ENCODE measurements at places on chromosomes 11 and 22. TPM values are rescaled to one million over a fixed set of nuclear protein-coding genes. Genes with fewer than 3 reads are reported as not detected.

GRCh38 chr11:8693010-8693551 is 10.5 kb downstream of the RPL27A start:
- no peaks in the 10 kb centered on the region for H3K27me3 ChIP-seq
- no peak overlapping the region for H3K4me3 ChIP-seq
- peaks cover 15% of the 10 kb centered on the region for H3K4me1 ChIP-seq
- H3K36me3 ChIP-seq = peaks cover 37% of the 10 kb centered on the region
- no peak overlapping the region for H3K27ac ChIP-seq

GRCh38 chr11:44699497-44700408 is 27.0 kb upstream of the TSPAN18 start:
- peaks cover 10% of the 10 kb centered on the region for H3K4me1 ChIP-seq
- no peak overlapping the region for H3K27ac ChIP-seq
- H3K27me3 ChIP-seq = peaks cover 16% of the 10 kb centered on the region
- no peaks in the 10 kb centered on the region for H3K36me3 ChIP-seq

Gene HBG1
- total RNA-seq = not detected

GRCh38 chr11:130071211-130071712 is 1.6 kb downstream of the APLP2 start:
- peaks cover 36% of the 10 kb centered on the region for H3K4me1 ChIP-seq
- peak overlapping the region; percentile 77 for H3K27ac ChIP-seq
- no peaks in the 10 kb centered on the region for H3K27me3 ChIP-seq
- H3K36me3 ChIP-seq = peaks cover under 1% of the 10 kb centered on the region
- no peak for DNase-seq
- H3K4me3 ChIP-seq = peak overlapping the region; percentile 93

Gene PNPLA5
- not detected for total RNA-seq

DNA sequence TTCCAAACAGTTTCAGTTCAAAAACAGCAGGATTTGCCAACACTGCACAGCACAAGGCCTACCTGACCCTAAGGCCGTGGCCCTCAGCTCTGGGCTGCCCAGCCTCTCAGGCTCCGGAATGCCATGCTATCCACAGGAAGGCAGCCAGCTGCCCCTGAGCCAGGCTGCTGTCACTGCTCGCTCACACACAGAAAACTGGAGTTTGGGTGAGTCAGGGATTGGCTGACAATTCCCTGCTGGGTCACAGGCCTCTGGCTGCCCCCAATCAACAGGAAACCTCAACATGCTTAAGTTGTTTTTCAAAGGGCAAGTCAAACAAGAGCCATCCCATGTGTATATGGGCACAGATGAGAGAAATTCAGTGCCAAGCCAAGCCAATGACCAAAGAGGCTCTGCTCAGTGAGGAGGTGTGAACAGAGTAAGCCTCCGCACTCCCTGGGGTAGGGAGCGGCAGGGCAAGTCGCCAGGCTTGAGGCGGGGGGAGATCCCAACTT is 50.2 kb downstream of the RPL27A start:
- DNase-seq = no peak
- no peak overlapping the region for H3K27ac ChIP-seq
- no peaks in the 10 kb centered on the region for H3K27me3 ChIP-seq
- H3K4me1 ChIP-seq = peaks cover 17% of the 10 kb centered on the region
- no peak overlapping the region for H3K4me3 ChIP-seq

DNA sequence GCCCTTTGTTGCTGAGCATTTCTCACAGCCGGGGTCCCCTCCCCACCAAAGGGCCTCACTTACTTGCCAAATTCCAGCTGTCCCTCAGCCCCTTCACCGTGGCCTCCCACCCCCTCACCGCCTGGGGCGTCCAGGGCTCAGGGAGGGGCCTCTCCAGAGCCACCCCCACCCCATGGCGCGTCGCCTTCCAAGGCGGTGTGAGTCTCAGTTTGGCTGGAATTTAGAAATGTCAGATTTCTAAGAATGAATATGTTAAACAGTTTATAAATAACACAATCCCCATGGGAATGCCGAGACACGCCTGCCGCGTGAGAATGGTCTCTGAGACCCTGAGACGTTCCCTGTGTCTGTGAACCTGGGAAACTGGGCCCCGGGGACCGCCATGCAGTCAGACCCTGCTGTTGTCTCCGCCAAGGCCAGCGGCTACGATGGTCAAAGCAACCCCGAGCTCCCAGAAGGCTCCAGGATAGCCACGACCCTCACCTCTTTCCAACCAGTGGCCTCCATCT is 28.9 kb downstream of the CELSR1 start:
- no peak overlapping the region for H3K4me3 ChIP-seq
- H3K27me3 ChIP-seq = no peaks in the 10 kb centered on the region
- peaks cover 5% of the 10 kb centered on the region for H3K36me3 ChIP-seq
- no peak for DNase-seq
- H3K4me1 ChIP-seq = peaks cover 15% of the 10 kb centered on the region

DNA sequence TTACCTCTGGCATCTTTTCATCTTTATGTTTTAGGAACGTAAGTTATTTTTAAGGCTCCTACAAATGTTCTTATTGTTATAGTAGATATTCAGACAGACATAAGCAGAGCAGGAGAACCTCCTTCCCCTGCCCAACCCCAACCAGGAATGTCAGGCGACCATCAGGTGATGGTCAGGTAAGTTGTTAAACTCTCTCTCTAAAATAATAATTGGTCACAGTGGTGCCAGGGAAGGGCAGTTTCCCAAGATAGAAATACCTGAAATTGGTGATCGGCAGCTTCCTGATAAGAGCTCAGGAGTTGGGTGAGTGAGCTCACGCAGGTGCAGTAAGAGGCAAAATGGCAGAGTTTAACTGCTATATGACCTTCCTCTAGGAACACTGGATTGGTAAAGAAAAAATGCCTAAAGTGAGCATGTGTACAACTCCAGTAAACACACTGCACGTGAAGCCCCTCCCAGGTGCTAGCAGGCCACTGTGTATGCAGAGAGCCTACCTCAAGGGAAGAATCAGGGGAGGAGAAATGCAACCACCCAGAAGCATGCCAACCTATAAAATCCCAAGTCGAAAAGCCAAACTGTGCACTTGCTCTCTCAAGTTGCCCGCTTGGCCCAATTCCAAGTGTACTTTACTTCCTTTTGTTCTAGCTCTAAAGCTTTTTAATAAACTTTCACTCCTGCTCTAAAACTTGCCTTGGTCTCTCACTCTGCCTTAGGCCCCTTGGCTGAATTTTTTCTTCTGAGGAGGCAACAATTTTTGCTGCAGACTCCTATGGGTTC is 273.9 kb downstream of the SBF2 start:
- H3K4me3 ChIP-seq = no peak overlapping the region
- peaks cover 12% of the 10 kb centered on the region for H3K4me1 ChIP-seq
- H3K27me3 ChIP-seq = no peaks in the 10 kb centered on the region
- peaks cover 9% of the 10 kb centered on the region for H3K36me3 ChIP-seq

Gene OR2AT4
- total RNA-seq = not detected

DNA sequence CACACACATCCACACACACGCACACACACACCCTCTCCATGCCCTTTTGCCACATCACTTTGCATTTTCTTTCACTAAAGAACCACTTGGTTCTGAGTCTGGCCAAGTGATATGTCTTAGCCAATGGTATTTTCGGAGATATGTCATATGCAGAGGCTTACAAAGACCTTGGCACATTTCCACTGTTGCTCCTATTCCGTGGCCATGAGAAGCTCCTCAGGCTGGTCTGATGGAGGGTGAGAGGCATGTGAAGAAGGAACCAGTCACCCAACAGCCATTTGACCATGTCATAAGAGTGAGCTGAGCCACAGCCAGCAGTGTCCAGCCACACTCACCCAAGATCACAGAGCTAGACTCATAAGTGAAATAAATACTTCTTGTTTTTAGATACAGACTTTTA is 212.6 kb upstream of the NAV2 start:
- peaks cover 8% of the 10 kb centered on the region for H3K4me1 ChIP-seq
- H3K4me3 ChIP-seq = no peak overlapping the region
- no peaks in the 10 kb centered on the region for H3K27me3 ChIP-seq
- no peak for DNase-seq

- no peak overlapping the region for H3K27ac ChIP-seq
- H3K27me3 ChIP-seq = peaks cover 28% of the 10 kb centered on the region
- no peaks in the 10 kb centered on the region for H3K36me3 ChIP-seq
- no peak for DNase-seq
Measured at GRCh38 chr11:64040684-64041322, 5.1 kb downstream of the FLRT1 start.

- H3K27ac ChIP-seq = no peak overlapping the region
- no peak for DNase-seq
- peaks cover 5% of the 10 kb centered on the region for H3K36me3 ChIP-seq
- no peaks in the 10 kb centered on the region for H3K27me3 ChIP-seq
- H3K4me1 ChIP-seq = peaks cover 8% of the 10 kb centered on the region
- no peak overlapping the region for H3K4me3 ChIP-seq
Measured at GRCh38 chr22:26740253-26740652, 82.9 kb downstream of the MIAT start.

DNA sequence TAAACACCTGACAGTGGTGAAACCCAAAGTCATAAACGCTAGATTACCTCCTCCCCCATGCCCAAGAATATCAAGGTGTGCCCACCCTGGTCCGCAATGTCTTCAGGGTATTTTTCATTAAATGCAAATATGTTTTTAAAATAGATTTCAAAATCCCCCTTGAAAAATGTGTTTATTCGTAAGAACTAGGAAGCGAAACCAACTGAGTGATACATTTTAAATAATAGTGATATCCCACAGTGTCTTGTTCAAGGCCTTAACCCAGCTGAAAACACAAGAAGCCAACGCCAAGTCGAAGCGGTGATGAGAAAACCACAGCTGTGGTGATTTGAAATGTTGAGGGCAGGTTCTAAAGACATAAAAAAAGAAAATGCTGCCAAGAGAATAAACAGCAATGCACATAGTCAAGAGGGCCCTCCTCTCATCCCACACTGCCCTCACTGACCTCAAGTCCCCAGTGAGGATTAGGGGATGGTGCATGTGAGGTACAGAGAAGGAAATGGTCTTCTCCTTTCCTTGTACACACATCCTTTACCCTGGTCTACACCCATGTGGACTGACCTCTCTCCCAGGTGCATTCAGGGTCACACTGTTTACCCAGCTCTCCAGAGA is 25.5 kb downstream of the KCNJ1 start:
- DNase-seq = no peak
- no peak overlapping the region for H3K4me3 ChIP-seq
- no peak overlapping the region for H3K27ac ChIP-seq
- no peaks in the 10 kb centered on the region for H3K4me1 ChIP-seq

DNA sequence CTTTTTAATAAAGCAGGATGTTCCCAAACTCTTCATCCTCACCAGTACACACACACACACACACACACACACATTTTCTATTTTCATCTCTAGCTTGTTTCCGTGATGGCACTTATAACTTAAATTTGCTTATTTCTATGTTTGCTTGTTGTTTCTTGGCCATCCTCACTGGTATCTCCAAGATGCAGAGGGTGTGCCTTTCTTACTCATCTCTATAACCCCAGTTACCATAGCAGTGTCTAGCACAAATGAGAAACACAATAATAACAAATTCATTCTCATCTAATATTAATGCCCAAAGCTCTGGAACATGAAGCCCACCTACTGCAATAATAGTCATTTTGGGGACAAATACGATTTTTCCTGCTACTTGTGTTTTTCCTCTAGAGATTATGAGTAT is 156.3 kb downstream of the GRM5 start:
- no peak overlapping the region for H3K4me3 ChIP-seq
- H3K27me3 ChIP-seq = no peaks in the 10 kb centered on the region
- no peak for DNase-seq

- H3K36me3 ChIP-seq = peaks cover 3% of the 10 kb centered on the region
- H3K4me1 ChIP-seq = peaks cover 23% of the 10 kb centered on the region
- H3K27ac ChIP-seq = peak overlapping the region; percentile 88
- peaks cover 13% of the 10 kb centered on the region for H3K27me3 ChIP-seq
- H3K4me3 ChIP-seq = peak overlapping the region; percentile 92
- no peak for DNase-seq
Measured at GRCh38 chr11:576811-577610, 741 bp downstream of the PHRF1 start.

- no peak overlapping the region for H3K27ac ChIP-seq
- H3K27me3 ChIP-seq = peaks cover 21% of the 10 kb centered on the region
- DNase-seq = no peak
- no peak overlapping the region for H3K4me3 ChIP-seq
- peaks cover 39% of the 10 kb centered on the region for H3K4me1 ChIP-seq
Measured at GRCh38 chr22:42436404-42436803, 4.2 kb upstream of the NFAM1 start.

GRCh38 chr22:44086271-44087088 is 62.4 kb downstream of the PARVB start:
- no peak for DNase-seq
- peak overlapping the region; percentile 7 for H3K4me3 ChIP-seq
- peaks cover 3% of the 10 kb centered on the region for H3K36me3 ChIP-seq

Gene C11orf16
- not detected for total RNA-seq

Gene RAB3IL1
- 2.1 TPM for total RNA-seq

Gene OR4A15
- total RNA-seq = not detected

DNA sequence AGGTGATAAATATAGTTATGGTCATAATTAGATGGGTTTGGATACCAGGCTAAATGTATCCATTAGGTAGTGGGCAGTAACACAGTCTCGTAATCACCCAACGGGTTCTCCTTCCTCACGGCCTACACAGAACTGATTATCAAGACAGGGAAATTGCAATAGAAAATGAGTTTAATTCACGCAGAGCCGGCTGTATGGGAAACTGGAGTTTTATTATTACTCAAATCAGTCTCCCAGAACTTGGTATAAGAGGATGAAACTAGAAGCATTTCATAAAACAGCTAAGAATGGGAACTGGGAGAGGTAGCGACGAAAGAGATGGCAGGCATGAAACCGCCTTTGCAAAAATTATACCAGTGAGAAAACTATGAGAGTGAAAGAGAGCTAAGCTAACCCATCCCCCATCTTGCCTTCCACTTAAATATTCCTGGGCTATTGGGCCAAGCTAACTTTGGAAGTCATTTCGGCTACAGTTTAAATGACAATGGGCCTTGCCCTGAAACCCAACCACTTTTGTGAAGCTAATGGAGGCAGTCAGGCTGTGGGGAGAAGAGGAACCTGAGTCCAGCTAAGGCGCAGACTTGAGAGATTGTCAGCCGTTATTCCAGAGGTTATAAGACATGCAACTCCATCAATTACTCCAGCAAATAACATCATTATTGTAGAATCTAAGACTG is 29.6 kb downstream of the CTSC start:
- no peak for DNase-seq
- H3K4me1 ChIP-seq = no peaks in the 10 kb centered on the region
- no peaks in the 10 kb centered on the region for H3K27me3 ChIP-seq
- no peak overlapping the region for H3K4me3 ChIP-seq
- H3K36me3 ChIP-seq = peaks cover 50% of the 10 kb centered on the region

- no peaks in the 10 kb centered on the region for H3K36me3 ChIP-seq
- H3K4me1 ChIP-seq = peaks cover 5% of the 10 kb centered on the region
- no peak for DNase-seq
- H3K4me3 ChIP-seq = no peak overlapping the region
- H3K27ac ChIP-seq = no peak overlapping the region
Measured at GRCh38 chr11:8365216-8365941, 101.7 kb upstream of the LMO1 start.

Gene SESN3
- 107 TPM for total RNA-seq

Measured in type B pancreatic cell (in vitro differentiated cells).